ENCODE measurements at places on chromosomes 12 and 14.

GRCh38 chr12:107108995-107109508 is 15.7 kb upstream of the CRY1 start:
- no peak for DNase-seq

DNA sequence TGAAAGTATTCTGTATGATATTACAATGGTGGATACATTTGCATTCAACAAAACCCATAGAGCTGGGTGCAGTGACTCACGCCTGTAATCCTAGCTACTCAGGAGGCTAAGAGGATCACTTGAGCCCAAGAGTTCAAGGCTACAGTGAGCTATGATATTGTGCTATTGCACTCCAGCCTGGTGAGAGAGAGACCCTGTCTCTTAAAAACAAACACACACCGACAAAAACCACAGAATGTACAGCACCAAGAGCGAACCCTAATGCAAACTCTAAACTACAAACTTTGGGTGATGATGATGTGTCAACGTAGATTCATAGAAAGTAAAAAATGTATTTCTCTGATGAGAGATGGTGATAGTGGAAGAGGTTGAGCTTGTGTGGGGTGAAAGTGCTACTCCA is 8.6 kb downstream of the CAPRIN2 start:
- no peak for DNase-seq

DNA sequence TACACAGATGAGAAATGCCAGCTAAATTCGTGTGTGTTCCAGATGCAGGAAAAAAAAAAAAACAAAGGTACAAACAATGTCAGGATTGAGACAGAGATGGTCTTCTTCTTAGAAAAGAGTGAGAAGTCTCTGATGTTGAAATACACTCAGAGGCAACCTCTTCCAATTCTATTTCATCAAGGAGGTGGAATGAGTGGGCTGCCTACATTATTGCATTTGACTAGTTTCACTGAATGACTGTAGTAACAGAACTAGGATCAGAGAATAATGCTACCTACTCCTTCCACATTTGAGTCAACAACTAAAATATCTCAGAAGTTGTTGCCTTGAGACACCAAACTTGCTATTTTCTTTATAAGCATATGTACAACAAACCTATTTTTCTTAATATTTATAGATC is 1332.2 kb upstream of the FLRT2 start:
- DNase-seq: no peak

DNA sequence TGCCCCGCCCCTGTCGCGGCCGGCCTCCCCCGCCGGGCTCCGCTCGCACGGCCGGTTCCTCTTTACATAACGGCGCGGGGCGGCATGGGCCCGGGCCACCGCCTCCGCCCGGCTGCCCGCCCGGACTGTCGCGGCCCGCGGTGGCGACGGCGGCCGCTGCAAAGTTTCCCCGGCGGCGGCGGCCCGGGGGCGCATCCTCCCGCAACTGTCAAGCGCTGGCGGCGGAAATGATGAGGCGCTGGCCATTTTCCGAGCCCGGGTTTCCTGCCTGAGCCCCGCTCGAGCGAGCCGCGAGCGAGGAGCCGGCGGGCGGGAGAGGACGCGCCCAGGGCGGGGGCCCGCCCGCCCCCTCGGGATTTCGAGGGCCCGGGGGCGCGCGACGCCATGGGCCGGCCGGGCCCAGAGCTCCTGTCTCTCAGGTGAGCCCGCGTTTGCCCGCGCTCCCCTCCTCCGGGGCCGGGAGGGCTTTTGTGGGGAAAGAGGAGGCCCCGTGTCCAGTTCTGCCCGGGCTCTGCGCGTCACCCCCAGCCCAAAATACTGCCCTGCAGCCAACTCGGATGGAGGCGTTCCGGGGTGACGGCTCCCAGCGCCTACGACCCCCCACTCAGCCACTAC is at the start of gene SH2B3:
Gene SH2B3, plus strand, starts transcription at position 65 of the 615 bp plus-strand sequence. CDS start 12,223 bp downstream, outside the sequence.
- peak; percentile 79 for DNase-seq

DNA sequence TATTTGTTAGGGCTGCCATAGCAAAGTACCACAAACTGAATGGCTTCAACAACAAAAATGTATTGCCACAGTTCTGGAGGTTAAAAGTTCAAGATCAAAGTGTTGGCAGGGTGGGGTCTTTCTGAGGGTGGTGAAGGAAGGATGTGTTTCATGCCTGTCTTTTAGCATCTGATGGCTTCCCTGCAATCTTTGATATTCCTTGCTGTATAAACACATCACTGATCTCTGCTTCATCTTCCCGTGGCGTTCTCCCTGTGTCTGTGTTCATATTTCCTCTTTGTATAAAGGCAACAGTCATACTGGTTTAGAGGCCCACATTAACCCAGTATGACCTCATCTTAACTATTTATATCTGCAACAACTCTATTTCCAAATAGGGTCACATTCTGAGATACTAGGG is 167.5 kb downstream of the BTG1 start:
- DNase-seq: peak; percentile 48

- DNase-seq: no peak
Observed at GRCh38 chr14:55979096-55979495, 139.1 kb upstream of the PELI2 start.

GRCh38 chr14:77902811-77903210 is 102.9 kb downstream of the ADCK1 start:
- no peak for DNase-seq

GRCh38 chr12:106629797-106630659 is 47.2 kb downstream of the RFX4 start:
- no peak for DNase-seq

- DNase-seq: peak; percentile 61
Observed at GRCh38 chr14:71138448-71139293, 231.4 kb downstream of the PCNX1 start.

GRCh38 chr14:54768501-54769129 is 134.0 kb downstream of the GCH1 start:
- no peak for DNase-seq

DNA sequence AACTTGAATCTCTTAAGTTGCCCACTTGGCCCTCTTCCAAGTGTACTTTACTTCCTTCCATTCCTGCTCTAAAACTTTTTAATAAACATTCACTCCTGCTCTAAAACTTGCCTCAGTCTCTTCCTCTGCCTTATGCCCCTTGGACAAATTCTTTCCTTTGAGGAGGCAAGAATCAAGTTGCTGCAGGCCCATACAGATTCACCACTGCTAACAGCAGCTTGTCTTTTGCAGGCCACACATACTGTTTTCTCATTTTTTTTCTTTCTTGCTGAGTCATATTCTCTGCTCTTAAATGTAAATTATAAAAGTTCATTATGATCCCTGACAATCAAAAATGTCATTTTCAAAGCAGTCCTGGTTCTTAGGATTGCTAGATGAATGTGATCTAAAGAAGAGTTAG is 1820.8 kb upstream of the FLRT2 start:
- DNase-seq: no peak

GRCh38 chr14:59321626-59321949 is 133.1 kb downstream of the DAAM1 start:
- no peak for DNase-seq

DNA sequence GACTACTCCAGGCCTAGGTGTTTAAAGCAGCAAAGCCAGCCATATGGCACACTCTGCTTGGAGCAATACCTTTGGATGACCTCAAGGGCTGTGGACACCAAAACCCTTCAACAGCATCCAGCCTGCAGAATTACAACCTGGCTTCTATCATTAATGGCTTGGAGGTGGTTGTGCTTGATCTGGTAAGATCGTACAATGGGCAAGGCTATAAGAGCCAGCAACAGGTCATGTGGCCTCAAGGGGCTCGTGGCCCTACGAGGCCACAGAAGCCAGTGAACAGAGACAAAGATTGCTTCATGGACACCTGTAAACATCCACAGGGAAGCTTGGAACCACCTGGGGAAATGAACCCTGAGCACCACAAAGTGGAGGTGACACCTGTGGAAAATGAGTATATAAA is 657.3 kb downstream of the BCL11B start:
- no peak for DNase-seq

DNA sequence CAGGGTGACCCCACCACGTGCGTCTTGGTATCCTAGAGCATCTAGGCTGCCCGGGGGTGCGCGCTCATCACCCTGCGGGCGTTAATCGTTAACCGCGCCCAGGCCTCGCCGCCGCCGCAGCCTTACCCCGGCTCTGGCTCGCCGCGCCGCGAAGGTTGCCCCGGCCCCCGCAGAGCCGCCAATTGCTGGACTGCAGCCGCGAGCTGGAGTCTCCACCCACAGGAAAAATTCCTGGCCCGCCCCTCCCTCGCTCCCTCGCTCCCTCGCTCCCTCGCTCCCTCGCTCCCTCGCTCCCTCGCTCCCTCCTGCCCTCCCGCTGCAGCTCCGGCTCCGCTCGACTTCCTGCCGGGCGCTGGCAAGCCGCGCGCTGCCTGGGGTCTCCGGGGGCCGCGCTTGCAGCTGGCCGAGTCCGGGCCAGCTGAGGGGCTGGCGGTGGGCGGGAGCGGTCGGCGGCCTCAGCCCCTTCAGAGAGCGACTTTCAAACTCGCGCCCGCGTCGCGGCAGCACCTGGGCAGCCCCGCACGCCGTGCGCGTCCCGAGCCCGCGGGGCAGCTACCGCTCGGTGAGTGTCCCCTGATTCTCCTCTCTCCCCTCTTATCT is at the start of gene PLEKHG3:
Gene PLEKHG3, plus strand, starts transcription at position 282 of the 600 bp plus-strand sequence. CDS start 23,208 bp downstream, outside the sequence.
- peak; percentile 37 for DNase-seq

DNA sequence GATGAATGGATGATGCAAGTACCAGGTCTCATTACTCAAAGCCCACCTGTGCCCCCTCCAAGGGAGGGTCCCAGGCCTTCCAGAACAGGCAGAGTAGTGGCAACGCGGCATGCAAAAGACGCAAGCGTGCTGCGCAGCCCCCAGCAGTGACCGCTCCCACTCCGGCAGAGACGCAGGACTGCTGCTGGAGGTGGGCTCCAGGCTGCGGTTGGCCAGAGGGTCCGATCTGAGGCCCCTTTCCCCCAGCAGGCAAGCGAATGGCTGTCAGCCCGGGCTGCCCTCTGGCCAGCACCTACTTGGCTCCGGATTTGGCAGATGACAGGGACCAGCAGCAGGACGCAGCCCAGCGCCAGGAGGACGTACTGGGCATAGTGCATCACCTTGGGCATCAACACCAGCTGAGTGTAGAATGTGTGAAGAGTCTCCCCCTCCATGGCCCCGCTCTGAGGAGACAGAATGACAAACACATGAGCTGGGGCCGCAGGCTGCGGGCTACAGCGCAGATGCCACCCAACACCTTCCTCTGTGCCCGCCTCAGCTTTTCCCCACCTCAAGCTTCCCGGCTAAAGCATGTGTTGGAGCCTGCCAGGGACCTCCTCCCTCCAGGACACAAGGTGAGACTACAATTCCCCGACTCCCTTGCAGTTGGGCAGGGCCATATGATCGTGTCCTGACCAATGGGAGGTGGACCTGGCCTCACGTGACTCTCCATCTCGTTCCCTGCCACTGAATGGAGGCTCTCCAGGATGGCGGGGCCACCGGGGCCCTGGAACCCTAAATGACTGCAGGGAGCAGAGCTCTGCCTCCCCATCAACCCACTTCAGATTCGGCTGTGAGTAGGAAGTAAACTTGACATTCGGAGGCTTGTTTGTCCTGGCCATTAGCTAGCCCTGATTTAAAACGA is 77.4 kb downstream of the SCARB1 start:
- no peak for DNase-seq

GRCh38 chr14:99378782-99379214 is 101.9 kb downstream of the SETD3 start:
- no peak for DNase-seq

GRCh38 chr12:19436931-19437330 is 2.4 kb upstream of the AEBP2 start:
- no peak for DNase-seq

DNA sequence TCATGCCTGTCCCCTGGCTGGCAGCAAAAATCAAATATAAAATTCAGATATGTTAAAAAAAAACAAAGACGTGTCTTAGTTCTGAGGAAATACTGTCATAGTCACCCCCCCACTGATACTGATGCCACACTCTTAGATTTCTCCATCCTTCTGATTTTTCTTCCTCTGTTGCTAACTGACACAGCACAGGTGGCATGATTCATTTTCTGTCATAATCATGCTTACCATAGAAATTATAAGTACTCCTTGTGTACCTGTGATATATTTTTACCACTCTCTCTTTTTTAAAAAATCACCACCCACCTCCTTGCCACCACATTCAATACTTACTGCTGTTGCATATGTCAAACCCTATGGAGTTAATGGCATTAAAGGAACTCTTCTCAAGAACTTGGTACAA is 209.2 kb downstream of the PPM1H start:
- DNase-seq: no peak

GRCh38 chr12:120936197-120936596 is 32.0 kb upstream of the SPPL3 start:
- no peak for DNase-seq

GRCh38 chr12:3587402-3588013 is 96.5 kb downstream of the PRMT8 start:
- DNase-seq: no peak

- no peak for DNase-seq
Observed at GRCh38 chr14:65658202-65658601, 245.7 kb downstream of the FUT8 start.

GRCh38 chr14:34931206-34931605 is 51.6 kb upstream of the SRP54 start:
- DNase-seq: peak; percentile 29

GRCh38 chr12:130286041-130286440 is 51.6 kb upstream of the PIWIL1 start:
- no peak for DNase-seq

DNA sequence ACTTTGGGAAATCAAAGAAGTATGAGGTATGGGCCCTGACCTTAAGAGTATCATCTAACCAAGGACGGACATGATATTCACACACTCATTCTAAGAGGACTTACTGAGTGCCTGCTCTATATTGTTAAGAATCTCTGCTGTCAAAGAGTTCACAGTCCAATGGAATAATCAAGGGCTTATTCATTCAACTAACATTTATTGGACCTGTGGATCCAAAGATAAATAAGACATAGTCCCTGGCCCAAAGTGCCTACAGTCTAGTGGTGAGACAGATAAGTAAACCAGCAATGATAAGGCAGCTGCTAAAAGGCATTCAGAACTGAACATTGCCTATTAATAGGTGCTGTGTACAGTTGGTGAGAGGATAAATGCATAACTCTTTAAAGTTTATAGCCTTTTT is 11.0 kb downstream of the WDR20 start:
- no peak for DNase-seq

DNA sequence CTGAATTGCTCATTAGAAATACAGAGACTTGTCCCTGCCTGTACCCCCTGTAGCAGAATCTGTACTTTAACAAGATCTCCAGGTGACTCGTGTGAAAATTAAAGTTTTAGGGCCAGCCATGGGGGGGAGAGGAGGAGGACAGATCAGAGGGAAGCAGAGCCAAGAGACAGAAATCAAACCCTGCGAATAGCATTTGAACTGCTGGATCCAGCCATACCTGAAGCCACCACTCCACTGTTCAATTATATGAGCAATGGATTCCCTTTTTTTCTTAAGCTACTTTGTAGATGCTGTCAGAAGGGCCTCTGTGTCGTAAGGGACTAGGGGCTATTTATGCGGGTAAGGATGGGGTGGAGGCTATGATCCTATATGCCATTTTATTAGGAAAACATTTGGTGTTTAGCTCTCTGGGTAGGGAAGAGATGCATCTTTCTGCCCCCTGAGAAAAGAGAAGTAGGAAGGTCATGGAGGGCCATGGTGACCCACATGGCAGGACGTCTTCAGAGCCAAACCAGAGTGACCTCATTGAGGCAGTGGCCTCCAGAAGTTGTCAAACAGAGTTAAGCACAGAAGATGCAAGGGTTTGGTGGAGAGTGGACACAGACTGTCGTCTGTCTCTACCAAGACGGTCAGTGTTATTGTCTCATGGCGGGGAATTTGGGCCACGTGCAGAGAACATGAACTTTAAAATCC is 203.9 kb downstream of the PHETA1 start:
- no peak for DNase-seq

- DNase-seq: no peak
Observed at GRCh38 chr12:28316049-28316448, 125.8 kb downstream of the CCDC91 start.

All from activated CD4-positive, alpha-beta T cell treated with anti-CD3 and anti-CD28 coated beads, Interleukin-2, amount 50 U/mL, for 1 hour (primary cell).